ENCODE measurements at places on chromosomes 3 and 15.

DNA sequence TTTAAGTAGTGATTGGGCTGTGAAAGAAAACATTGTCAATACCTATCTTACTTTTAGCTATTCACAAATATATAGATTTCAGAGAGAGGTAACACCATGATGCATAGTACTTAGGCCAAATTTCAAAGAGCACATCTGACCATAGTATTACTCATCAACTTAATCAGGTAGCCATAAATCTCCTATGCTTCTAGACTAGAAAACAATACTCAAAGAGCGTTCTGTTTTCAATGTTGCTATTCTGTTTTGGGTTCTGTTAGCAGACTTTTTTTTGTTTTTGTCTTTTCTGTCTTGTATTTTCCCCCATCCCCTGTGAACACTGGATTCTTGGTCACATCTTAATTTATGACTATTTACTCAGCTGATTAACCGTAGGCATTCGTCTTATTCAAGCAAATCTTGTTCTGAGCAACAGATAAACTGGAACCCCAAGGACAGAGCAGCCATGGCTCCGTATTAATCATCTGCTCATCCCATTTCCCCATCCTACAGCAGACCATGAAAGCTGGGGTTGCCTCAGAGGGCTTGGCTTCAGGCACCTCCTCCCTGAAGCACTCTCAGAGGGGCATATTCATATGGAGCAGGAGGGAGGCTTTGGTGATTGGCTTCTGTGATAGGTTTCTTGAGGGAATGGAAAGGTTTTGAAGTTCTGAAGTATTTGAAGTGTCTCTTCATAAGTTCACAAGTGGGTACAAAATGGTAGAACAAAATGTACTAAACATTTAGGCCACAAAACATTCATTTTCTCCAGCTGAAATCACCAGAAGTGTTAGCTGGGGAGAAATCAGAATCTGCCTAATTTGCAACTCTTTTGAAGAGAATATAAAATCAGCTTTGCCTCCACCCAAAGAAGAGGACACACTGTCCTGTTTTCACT is 105.3 kb downstream of the TNIK start:
- no peak for DNase-seq

- no peak for DNase-seq
Observed at GRCh38 chr3:81395739-81396513, 365.5 kb downstream of the GBE1 start.

DNA sequence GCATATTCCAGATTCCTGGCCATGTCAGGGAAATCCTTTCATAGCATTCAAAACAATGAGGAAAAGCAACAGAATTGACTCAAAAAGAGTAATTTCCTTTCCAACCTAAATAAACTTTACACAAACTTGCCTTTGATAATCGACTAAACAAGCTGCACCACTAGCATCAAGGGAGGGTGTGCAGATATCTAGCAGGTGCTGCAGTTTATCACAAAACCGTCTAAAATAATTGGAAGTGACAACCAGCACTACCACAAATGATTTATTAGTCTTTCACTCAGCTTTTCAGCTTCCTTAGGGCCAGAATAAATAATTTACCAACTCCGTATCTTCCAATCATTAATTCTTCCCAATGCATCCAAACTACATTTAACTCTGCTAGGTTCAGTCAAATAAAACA is 71.7 kb downstream of the TBC1D5 start:
- no peak for DNase-seq

- no peak for DNase-seq
Observed at GRCh38 chr3:169931747-169932520, 20.6 kb downstream of the SAMD7 start.

DNA sequence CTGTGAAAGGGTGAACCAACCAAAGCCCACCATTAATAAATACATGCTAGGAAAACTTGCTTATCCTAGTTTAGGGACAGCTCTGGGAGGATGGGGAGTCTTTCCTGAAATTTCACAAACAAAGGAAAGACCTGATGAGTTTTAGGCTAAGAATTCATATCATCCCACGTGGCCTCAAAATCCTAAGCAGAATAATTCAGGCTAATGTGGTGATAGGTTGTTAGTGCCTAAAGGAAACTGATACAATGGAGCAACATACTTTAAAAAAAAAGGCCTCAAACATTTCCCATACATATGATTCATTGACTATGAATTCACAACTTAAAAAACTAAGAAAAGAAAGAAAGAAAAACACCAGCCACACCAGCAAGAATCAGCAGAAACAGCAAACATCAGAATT is 126.9 kb upstream of the CNTN4 start:
- no peak for DNase-seq

- no peak for DNase-seq
Observed at GRCh38 chr3:86989006-86989405, 1.9 kb downstream of the VGLL3 start.

- DNase-seq = no peak
Observed at GRCh38 chr15:90232941-90233386, 777 bp downstream of the CIB1 start.

DNA sequence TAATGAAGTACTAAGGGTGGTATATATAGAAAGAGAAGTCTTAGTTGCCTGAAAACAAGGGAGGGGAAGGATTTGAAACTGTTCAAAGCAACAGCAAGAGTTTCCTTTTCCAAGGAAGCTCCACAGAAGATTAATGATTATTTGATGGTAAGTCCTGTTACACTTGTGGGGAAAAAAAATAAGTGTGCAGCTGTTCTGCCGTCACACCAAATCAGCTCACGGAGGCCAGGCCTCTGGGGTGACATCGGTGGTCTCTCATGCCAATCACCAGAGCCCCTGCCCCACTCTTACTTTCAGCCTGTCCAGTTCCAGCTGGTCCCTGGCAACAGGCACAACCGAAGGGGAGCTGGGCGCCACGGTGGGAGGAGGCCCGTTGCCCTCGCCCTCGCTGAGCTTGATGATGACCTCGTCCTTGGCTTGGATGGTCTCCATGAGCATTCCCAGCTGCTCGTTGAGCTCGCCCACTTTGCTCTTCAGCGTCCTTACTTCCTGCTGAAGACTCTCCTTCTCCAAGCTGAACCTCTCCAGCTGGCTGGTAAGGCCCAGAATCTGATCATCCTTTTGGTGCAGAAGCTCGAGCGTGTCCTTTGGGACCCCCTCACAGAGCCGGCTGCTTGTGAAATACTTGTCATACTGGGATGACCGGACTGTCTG is 53.5 kb downstream of the TBC1D2B start:
- no peak for DNase-seq

- DNase-seq = no peak
Observed at GRCh38 chr3:10653241-10653640, 147.9 kb upstream of the ATP2B2 start.

GRCh38 chr3:56119575-56120349 is 348.5 kb downstream of the ERC2 start:
- no peak for DNase-seq

GRCh38 chr3:58531956-58532355 is 5.0 kb downstream of the ACOX2 start:
- DNase-seq = no peak

DNA sequence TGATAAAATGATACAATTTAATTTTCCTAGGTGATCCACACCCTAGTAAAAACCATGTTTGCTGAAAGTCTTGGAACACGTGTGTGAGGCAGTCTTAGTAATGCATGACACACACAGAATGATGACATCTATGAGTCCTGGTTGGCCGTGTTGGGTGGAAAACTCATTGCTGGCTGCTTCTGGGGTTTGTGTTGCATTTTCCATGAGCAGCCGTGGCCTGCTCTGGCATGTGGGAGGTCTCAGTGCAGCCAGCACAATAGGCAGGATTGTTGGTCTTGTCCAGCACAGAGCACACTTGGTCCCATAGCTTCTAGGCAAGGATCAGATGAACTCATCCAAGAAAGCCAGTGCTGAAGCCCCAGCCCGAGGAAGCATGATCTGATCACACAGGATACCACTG is 172.8 kb upstream of the UBE3A start:
- no peak for DNase-seq

DNA sequence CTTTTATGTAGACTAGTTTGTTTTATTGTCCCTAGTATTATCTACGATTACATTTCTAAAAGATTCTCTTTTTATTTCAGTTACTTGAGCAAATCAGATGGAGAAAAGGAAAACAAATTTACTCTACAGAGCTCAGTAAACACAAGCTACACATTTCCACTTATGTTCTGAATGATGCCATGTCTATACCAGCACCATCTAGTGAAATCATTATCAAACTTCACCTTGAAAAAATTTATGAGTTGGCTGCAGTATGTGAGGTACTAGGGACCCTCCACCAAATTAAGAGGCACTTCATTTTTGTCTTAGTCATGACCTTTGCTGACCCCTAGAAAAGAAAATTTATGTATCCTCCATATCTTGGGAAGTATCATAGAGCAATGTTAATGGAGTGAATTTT is 827.4 kb downstream of the SI start:
- DNase-seq = no peak

- DNase-seq = no peak
Observed at GRCh38 chr15:77398927-77399326, 21.0 kb downstream of the PEAK1 start.

DNA sequence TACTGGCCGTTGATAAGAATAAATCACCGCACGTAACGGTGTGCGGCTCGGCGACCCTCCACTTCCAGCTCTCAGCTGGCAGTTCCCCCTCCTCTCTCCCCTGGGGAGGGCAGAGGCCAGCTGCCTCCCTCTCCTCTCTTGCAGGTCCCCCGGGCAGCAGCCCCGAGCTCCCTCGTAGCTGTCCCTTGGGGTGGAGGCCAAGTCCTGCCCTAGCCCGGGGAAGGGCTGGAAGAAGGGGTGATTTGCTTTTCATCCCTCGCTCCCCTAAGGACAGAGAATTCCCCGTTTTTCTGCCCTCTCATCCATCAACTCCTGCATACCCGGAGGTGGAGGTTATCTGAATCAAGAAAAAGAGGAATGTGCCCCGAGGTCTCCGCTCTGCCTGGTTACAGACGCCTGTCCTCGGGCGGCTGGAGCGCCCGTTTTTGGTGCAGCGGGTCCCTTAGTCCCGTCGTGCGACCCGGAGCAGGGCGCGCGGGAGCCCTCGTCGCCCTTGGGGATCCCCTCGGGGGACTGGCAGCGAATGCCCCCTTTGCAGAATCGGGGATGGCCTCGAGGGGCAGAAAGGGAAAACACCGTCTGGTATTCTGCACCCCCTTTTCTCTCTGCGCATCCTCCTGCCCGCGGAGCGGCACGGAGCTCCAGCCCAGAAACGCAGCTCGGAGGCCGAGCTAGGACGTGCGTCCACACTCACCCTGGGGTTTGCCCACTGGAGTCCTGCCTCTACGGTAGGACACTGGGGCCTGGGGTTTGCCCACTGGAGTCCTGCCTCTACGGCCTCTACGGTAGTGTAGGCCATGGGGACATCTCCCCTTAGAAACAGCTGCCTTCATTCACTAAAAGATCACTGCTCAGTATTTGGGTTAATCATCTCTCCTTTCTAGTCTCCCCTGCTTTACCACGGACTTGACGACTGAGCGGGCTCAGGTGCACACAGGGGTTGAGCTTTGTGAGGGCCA is 2.2 kb downstream of the PTPRG start:
- no peak for DNase-seq

GRCh38 chr3:58452176-58452575 is 18.5 kb upstream of the PDHB start:
- no peak for DNase-seq

GRCh38 chr15:62766599-62766998 is 275.9 kb upstream of the TPM1 start:
- DNase-seq = no peak

DNA sequence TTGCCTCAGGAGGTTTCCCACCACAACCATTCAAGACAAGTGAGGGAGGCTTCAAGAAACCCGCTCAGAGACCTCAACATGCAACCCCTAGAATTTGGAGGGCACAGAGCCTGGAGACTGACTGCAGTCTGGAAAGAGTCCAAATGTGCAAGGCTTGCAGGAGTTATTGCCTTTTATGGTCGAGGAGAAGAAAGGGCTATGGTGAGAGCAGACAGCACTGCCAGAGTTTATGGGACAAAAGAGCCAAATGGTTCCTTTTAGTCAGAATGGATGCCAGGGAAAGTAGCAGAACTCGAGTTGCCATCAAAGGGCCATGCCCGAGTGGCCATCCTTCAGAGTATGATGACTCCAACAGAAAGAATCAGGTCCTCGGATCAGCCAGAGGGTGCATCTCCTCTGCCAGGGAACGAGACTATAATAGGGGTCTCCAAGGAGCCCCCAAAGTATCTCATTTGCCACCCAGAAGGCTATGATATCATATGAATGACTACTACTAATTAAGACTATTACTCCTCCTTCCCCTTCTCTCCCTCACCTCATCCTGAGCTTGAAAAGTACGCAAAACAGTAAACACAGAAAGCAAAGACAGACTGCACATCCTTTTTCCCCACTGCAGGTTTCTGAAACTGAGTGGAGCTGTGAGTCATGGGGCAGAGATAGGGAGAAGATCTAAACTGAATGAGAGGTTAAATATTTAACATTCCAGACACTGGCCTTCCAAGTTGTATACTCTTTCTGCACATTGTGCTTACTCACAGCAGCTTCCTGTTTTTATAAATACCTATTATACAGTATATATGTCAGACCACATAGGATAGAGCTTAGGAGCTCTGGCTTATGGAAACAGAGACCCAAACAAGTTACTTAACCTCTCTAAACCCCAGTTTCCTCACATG is 33.9 kb upstream of the TMCO5A start:
- no peak for DNase-seq

DNA sequence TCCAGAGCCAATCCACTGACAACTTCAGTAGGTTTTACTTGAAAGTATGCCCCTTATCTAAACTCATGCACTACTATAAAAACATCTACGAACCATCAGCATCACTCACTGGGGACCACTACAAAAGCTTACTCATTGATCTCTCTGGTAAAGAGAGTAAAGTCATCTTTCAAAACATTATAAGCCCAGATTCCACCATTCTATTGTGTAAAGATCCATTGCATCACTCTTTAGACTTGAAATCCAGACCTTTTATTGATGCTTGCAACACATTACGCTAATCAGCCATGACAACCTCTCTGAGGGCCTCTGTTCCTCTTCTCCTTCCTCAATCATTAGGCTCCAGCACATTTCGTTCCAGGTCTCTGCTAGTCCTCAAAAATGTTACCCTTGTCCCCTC is 248.9 kb upstream of the WNT5A start:
- DNase-seq = no peak

- DNase-seq = no peak
Observed at GRCh38 chr15:83205725-83206324, 1.8 kb downstream of the HDGFL3 start.

GRCh38 chr3:15497964-15498363 is 23.5 kb downstream of the COLQ start:
- DNase-seq = no peak

GRCh38 chr15:39966521-39966920 is 32.6 kb downstream of the EIF2AK4 start:
- no peak for DNase-seq

- no peak for DNase-seq
Observed at GRCh38 chr3:89154416-89154815, 47.0 kb downstream of the EPHA3 start.

All from CD4-positive, alpha-beta T cell treated with Interleukin-15 for 4 hours (primary cell).